ENCODE measurements at places on chromosomes 7 and 10.

- no peak for DNase-seq
Measured at GRCh38 chr10:73076360-73077183, 20.1 kb downstream of the P4HA1 start.

GRCh38 chr7:66088861-66089838, 13.5 kb downstream of the ASL start:
- DNase-seq, result no peak

DNA sequence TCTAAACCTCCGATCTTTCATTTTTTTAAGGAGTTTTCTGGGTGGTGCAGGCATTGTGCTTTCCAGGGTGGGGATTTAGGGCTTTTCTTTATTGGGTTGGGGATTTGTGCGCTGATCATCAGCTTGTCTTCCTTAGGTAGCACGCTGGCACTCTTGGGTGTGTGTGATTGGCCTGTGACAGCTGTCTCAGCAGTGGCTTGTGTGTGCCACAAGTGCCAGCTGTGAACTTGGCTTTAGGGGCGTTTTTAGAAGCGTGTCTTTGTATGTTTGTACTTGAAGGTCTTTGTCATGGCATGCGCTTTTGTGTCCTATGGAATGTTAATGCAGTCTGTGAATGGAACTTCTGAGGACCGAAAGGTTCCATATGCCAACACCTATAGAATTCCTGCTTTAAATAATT, 788 bp downstream of the AKAP9 start:
- DNase-seq, result peak; percentile 58

GRCh38 chr7:157292258-157292657, 44.5 kb upstream of the DNAJB6 start:
- no peak for DNase-seq

- DNase-seq, result no peak
Measured at GRCh38 chr10:33743429-33743857, 409.0 kb upstream of the NRP1 start.

- no peak for DNase-seq
Measured at GRCh38 chr7:21260939-21261338, 166.9 kb upstream of the SP4 start.

DNA sequence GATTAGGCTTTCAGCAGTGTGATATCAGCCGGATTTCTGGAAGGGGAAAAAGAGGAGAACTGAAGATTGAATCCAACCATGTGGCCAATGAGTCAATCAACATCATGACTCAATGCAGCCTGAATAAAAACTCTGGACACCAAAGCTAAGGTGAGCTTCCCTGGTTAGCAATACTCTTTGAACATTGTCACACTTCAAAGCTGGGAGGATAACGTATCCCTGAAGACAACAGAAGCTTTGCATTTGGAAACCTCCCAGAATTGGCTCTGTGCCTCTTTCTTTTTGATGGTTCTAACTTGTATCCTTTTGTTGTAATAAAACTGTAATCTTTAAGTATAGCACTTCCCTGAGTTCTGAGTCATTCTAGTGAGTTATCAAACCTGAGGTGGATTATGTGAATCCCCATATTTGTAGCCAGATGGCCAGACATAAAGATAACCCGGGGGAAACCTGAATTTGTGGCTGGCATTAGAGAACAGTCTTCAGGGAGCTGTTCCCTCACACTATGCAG, 284.4 kb downstream of the IPMK start:
- DNase-seq, result no peak

DNA sequence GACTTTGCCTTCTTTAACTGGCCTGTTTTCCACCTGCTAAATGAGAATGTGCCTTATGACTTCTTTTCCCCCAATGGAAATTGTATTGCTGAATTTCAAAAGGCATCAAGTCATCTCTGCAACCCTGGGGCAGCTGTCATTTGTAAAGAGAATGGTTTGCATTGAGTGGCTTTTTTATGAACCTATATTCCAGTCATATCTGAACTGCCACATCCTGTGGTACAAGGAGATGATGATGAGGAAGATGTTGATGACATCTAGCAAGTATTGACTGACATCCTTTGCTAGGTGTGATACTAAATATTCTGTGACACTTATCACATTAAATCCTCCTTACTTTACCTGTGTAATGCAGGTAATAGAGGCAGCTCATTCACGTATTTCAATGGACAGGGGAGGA, 88.3 kb upstream of the KIAA1217 start:
- no peak for DNase-seq

GRCh38 chr7:150972741-150973140, 5.4 kb downstream of the KCNH2 start:
- DNase-seq, result no peak

- no peak for DNase-seq
Measured at GRCh38 chr10:112071596-112072133, 111.9 kb downstream of the GPAM start.

- no peak for DNase-seq
Measured at GRCh38 chr7:79459381-79459780, 5.9 kb upstream of the MAGI2 start.

DNA sequence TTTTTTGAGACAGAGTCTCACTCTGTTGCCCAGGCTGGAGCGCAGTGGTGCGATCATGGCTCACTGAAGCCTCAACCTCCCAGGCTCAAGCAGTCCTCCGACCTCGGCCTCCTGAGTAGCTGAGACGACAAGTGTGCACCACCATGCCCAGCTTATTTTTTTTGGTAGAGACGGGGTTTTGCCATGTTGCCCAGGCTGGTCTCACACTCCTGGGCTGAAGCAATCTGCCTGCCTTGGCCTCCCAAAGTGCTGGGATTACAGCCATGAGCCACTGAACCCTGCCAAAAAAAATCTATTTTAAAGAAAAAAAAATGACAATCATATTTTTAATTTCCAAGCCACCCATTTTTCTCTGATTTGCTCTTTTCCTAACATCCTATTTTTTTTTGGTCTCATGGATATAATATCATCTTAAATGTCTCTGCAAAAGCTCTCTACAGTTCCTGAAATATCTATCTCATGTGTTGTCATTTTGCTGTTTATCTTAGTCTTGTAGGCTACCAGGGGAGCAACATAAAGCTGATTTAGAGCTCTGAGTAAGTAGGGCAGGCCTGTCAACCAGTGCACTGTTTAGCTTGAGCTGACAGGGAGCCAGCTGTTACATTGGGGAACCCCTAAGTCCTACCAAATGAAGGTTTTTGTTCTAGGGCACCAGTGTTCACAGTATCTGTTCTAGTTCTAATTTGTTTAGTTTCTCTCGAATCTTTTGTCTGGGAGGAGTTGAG, 29.9 kb upstream of the HBP1 start:
- no peak for DNase-seq

DNA sequence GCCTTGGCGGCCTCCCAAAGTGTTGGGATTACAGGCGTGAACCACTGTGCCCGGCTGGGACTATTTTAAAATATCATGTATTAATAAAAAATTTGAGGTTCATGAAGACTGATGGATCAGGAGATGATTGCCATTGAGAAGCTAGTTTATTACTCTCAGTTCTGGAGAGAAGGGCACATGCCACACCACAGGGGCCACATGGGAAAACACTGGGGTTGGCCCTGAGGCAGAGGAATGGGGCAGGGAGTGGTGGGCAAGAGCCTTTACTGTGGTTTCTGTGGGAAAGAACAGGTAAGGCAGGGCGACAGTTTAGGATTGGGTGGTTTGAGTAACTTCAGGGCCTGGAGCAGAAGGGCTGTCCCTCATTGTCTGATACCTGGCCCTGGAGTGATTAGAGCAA, 6.8 kb upstream of the TBRG4 start:
- DNase-seq, result no peak

- DNase-seq, result no peak
Measured at GRCh38 chr10:111037858-111038257, 39.0 kb upstream of the ADRA2A start.

DNA sequence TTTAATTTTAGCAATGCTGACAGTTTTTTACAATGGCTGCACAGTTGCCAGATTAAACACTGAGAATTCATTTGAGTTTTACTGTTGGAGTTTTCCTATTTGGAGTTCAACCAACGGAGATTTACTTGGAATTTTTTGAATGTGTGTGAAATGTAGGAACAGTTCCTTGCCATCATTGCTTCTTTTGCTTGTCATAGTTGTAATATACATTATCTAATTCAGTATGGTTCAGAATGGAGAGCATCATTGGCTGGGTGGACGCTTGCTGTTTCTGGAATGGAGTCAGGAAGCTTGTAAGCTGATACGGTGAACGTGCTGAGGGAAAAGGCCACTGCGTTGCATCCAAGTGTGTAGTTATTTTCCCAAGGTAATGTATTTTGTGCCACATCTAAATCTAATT, 404.3 kb upstream of the KLF6 start:
- DNase-seq, result no peak

GRCh38 chr10:102775935-102776669, 32.4 kb downstream of the WBP1L start:
- no peak for DNase-seq

- no peak for DNase-seq
Measured at GRCh38 chr7:16028103-16028502, 341.6 kb upstream of the MEOX2 start.

GRCh38 chr7:111029141-111029572, 61.8 kb upstream of the LRRN3 start:
- no peak for DNase-seq

- DNase-seq, result no peak
Measured at GRCh38 chr7:69922026-69922803, 323.9 kb downstream of the AUTS2 start.

DNA sequence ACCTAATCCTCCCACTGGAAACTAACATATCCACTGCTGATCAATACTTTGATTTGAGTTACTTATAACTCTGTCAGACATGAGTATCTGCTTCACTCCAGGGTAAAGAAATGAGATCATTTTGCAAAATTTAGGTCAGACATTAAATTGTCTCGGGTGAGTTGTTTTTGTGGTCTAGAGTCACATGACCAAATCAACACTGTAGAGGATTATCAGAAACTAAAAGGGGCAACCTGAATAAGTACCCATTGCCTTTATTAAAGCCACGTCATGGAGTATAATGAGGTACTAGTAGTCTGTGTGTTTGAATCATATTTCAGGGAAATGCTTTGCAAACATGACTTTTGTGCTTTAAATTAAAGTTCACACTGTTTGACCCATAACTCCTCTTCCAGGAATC, 107.7 kb upstream of the ADO start:
- no peak for DNase-seq

- DNase-seq, result no peak
Measured at GRCh38 chr7:40356312-40356711, 221.5 kb downstream of the SUGCT start.

DNA sequence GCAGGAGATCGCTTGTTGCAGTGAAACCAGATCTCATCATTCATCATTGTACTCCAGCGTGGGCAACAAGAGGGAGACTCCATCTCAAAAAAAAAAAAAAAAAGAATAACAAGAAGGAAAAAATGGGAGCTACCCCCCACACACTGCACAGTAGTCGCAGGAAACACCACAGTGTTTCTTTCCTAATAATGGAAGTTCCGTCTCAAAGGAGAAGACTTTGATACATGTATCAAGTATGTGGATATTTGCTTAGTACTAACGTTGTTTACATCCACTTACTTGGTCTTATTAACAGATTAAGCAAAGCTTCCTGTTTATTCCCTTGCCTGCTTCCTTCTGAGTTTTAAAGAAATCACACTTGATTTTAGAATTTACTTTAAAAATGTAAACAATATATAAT, 22.2 kb downstream of the YAE1 start:
- no peak for DNase-seq

GRCh38 chr7:108261560-108262255, 131.5 kb upstream of the LAMB4 start:
- DNase-seq, result no peak

DNA sequence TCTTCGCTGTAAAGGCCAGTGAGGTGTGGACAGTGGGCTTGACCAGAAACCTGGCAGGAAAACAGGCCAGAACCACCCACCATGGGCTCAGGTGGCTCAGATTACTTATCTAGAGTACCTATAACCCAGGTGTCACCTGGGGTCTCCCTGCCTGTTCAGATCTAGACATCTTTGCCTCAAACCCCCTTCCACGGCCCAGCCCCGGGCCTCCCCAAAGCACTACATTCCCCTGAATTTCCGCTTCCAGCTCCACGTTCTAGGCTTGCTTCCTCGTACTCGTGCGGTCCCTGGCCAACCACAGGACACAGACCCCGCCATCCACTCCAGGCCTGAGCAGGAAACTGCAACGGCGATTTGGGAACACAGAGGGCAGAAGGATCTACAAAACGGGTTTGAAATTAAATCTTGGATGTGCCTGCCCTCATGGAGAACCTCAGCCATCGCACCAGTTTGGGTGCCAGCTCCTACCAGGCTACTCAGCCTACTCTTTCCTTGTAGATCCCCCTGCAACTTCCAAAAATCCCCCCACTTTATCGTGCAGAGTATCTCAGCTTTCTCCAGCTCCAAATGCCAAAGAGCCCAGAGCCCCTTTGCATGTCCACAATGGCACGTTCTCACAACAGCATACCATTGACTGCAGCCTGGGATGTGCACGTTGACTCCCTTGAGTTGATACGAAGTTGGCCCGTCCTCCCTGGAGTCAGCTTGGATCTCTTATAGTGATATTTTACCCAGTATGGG, 62.7 kb upstream of the CACUL1 start:
- no peak for DNase-seq

DNA sequence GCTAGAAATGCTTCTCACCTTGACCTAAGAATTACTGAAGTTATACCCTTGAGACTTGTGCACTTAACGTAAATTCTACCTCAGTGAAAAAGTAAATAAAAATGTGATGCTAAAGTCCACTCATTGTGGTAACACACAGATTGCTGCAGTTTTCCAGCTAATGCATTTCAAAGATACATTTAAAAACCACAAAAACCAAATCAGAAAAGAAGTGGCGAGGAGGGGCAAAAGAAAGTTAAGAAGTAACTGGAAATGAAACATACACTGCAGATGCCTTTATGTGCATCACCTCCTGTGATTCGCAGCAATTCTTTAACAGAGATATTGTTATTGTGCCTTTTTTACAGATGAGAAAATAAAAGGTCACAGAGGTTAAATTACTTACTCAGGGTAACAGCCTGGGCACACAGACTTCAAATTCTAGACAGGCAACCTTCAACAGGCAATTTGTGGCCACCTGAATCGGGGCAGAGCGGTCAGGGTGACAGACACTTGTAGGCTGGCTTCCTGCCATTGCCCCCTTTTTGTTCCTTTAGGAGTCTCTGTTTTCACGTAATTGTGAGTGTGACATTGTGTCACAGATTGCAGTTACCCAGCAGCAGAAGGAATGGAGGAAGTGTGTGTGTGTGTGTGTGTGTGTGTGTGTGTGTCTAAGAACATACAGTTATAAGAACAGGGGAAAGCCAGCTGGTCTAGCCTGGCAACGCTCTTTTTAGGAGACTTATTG, 1.9 kb downstream of the WIPF3 start:
- no peak for DNase-seq

DNA sequence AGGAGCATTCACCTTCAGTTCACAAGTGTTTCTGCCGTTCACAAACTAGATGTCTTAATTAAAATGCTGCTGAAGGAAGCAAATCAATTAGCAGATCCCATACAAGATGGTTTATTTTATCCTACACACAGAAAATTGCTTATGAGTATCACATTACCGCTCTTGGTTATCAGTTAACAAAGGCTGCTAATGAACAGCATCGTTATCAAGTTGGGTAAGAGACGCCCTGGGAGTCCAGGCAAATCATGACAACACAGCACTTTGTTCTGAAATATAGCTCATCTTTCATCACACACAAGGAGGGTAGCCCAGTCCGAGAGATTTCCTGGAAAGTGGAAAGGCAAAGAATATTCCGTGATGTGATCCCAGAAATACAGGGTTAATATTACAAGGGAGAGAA, 20.8 kb upstream of the FAM170B start:
- DNase-seq, result no peak
